Common myeloid progenitor, CD34-positive (primary cell): ENCODE measurements at places on chromosomes 16 and 17.

GRCh38 chr17:58382108-58382871, 30.3 kb upstream of the SUPT4H1 start:
- H3K4me1 ChIP-seq, result peaks cover 8% of the 10 kb centered on the region
- H3K36me3 ChIP-seq, result no peaks in the 10 kb centered on the region
- no peak overlapping the region for H3K27ac ChIP-seq

- no peaks in the 10 kb centered on the region for H3K4me1 ChIP-seq
- H3K27me3 ChIP-seq, result peaks cover 9% of the 10 kb centered on the region
- DNase-seq, result no peak
- no peak overlapping the region for H3K27ac ChIP-seq
- H3K36me3 ChIP-seq, result no peaks in the 10 kb centered on the region
- no peak overlapping the region for H3K4me3 ChIP-seq
These were observed 11.9 kb upstream of the ZNHIT3 start for GRCh38 chr17:36474571-36474970.

DNA sequence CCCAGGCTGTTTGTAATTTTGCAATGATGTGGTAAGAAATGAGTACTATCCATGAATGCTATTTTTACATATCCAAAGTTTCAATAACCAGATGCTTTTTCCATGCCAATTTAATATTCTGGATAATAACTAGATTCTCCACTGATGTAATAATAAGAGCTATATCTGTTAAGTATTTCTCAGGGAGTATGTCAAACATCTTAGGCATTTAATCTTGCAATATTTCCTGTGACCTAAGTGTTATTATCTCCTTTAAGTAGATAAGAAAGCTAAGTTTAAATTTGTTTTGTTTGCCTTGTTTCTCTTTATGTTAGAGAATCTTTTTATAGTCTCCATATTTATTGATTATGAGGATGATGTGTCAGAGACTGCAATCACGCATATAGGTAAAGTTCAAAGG, 32.3 kb upstream of the HS3ST3A1 start:
- no peak for DNase-seq
- no peak overlapping the region for H3K4me3 ChIP-seq
- no peaks in the 10 kb centered on the region for H3K27me3 ChIP-seq
- no peaks in the 10 kb centered on the region for H3K4me1 ChIP-seq

DNA sequence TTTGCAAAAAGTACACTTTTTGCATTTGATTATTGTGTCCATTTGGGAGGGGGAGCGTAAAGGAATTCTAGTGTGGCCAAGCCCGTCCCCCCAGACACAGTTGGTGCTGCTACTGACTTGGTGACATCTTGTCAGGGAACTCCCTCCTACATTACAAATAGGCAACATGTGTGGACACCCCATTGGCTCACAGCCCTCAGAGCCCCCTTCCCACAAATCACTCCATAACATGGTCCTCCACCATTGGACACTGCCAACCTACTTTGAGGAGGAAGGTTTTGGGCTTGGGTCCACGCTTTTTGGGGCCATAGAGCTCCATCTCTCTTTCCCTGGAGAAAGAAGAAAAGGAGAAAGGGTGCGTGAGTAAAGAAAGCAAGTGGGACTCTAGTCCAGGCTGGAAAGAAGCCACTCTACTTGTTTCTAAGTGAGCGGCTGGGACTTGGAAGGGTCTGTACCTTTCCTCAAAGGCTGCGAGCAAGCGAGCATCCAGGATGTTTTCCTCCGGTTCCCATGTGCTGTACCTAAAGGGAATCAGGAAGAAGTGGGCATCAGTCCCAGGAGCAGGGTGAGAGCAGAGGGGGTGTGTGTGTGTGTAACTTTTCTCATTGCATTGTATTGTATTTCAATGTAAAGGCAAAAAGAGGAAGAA, 958 bp downstream of the CBX8 start:
- H3K27me3 ChIP-seq, result no peaks in the 10 kb centered on the region
- no peak for DNase-seq
- H3K27ac ChIP-seq, result no peak overlapping the region
- H3K4me3 ChIP-seq, result peak overlapping the region; percentile 89
- H3K36me3 ChIP-seq, result peaks cover 9% of the 10 kb centered on the region
- H3K4me1 ChIP-seq, result peaks cover 59% of the 10 kb centered on the region

DNA sequence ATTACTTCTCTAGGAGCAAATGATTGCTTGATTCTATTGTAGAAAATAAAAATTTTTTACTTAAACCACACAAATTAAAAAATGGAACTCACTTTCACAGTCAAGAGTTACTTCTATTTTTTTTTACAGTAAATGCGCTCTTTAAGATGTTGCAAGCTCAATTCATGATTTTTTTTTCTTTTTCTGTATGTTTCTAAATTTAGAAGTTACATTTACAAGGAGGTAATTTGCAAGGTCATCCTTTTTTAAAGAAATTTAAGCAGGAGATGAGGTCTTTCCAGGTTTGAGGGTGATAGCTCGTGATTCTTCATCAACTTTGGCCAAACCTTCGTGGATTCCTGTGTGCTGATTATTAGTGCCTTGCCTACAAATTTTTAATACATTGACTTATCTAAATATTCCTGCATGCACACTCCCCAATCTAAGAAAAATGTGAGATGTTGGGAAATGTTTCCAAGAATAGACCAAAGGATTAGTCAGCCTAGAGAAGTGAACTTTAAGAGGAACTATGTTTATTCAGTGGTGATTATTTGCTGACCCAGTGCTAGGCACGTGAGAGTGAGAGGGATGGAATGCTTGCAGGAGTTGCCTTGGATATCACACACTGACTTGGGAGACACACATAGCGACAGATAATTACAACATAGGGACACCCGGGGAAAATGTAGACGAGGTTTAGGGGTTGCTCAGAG, 429.8 kb downstream of the MAF start:
- H3K27me3 ChIP-seq, result no peaks in the 10 kb centered on the region
- H3K27ac ChIP-seq, result no peak overlapping the region
- DNase-seq, result no peak
- H3K36me3 ChIP-seq, result no peaks in the 10 kb centered on the region

- H3K4me1 ChIP-seq, result peaks cover 22% of the 10 kb centered on the region
- H3K4me3 ChIP-seq, result no peak overlapping the region
- no peaks in the 10 kb centered on the region for H3K27me3 ChIP-seq
These were observed 27.2 kb upstream of the ITGAX start for GRCh38 chr16:31327646-31328225.

DNA sequence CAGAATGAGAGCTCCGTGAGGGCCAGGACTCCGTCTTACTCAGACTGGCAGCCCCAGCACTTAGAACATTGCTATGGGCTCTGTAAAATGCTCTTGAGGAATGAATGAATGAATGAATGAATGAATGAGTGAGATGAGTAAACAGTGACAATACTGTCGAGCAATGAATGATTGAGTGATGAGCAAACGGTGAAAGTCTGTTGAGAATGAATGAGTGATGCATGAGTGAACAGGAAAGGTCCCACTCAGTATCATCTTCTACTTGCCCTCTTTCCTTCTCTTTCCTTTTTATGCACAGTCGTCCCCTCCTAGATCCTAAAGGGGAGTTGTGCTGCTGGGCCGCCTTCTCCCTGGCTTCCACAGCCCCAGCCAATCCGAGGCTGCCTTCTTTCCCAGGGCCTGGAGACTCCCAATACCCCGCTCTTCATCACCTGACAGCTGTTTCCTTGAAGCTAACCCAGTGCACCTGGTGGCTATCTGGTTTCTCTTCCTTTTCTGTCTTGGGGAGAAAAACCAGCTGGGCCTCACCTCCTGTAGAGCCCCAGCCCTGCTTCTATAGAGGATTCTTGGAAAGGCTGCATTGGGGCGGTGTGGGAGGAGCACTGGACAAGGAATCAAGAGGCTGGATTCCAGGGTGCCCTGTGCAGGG, 32.7 kb upstream of the CACNG1 start:
- no peaks in the 10 kb centered on the region for H3K4me1 ChIP-seq
- no peak overlapping the region for H3K4me3 ChIP-seq
- H3K36me3 ChIP-seq, result no peaks in the 10 kb centered on the region

- H3K27me3 ChIP-seq, result no peaks in the 10 kb centered on the region
- peaks cover 27% of the 10 kb centered on the region for H3K36me3 ChIP-seq
These were observed at the start of gene PHB1 for GRCh38 chr17:49414622-49415350. Gene PHB1 (minus strand): TSS chr17:49414882. CDS start chr17:49413264, 1,618 bp downstream.

GRCh38 chr16:69579783-69580481, 14.2 kb downstream of the NFAT5 start:
- peaks cover 10% of the 10 kb centered on the region for H3K36me3 ChIP-seq
- H3K4me1 ChIP-seq, result no peaks in the 10 kb centered on the region
- H3K27me3 ChIP-seq, result no peaks in the 10 kb centered on the region
- DNase-seq, result no peak
- no peak overlapping the region for H3K27ac ChIP-seq

DNA sequence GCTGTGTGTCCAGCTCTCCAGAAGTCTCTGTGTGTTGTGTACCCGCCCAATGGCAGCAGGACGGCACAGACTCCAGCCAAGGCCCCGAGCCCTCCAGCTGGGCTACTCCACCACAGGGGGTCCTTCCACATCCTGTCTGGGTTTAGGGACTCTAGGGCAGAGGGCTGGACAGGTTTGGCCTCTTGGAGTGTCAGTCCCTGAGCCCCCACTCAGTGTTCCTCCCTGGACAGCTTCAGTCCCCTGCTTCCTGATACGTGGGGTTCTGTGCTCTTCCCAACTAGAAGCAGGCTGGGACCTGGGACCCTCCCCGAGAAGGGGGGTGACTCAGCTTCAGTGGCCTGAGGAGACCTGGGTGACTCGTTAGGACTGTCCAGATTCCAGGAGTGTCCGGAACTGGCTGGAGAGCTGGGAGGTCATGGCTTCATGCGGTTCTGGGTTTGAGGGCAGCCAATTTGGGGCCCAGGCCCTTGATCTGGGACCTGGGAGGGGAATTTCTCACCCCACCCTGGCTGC, 4.2 kb downstream of the CDK3 start:
- no peak overlapping the region for H3K27ac ChIP-seq
- H3K36me3 ChIP-seq, result peaks cover 28% of the 10 kb centered on the region
- peaks cover 9% of the 10 kb centered on the region for H3K4me1 ChIP-seq
- DNase-seq, result no peak
- no peaks in the 10 kb centered on the region for H3K27me3 ChIP-seq
- H3K4me3 ChIP-seq, result no peak overlapping the region

- H3K36me3 ChIP-seq, result no peaks in the 10 kb centered on the region
- DNase-seq, result no peak
- H3K4me3 ChIP-seq, result no peak overlapping the region
- no peaks in the 10 kb centered on the region for H3K27me3 ChIP-seq
- no peaks in the 10 kb centered on the region for H3K4me1 ChIP-seq
- H3K27ac ChIP-seq, result no peak overlapping the region
These were observed 19.8 kb upstream of the ABCA5 start for GRCh38 chr17:69346766-69347165.

DNA sequence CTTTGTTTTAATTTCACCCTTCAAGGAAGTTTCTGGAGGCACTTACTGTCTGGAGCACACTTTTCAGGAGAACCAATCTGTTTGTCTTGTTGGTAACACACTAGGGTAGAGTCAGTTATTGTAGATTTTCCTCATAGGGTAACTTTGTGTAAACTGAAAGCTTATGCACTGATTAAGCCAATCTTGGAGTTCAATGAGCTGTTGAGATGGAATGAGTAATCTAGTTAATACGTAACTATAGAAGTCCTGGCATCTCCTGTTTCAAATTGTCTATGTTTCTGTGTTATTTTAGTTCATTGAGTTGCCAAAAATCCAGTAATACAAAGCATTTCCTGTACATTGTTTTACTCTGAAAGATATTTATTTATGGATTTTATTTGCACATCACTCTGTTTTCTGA, 111.6 kb upstream of the HAS3 start:
- no peaks in the 10 kb centered on the region for H3K4me1 ChIP-seq
- no peak for DNase-seq
- no peak overlapping the region for H3K27ac ChIP-seq
- no peaks in the 10 kb centered on the region for H3K36me3 ChIP-seq

DNA sequence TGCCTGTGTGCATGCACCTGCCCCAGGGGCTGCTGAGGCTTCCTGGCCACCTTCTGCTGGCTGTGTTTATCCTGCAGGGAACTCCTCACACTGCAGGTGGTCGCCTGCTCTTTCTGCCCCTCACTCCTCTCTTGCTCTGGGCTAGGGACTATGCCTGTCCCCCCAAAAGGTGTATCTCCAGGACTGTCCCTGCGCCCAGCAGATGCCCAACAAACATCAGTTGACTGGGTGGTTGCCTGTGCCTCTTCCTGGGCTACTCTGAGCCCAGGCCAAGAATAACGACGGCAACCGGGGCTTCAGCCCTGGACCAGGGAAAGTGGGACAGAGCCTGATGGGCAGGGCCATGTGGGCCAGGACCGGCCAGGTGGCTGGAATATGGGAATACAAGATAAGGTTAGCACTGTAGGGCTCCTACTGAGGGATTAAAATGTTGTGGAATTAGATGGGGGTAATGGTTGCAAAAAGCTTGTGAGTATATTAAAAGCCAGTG, 55.4 kb downstream of the VAC14 start:
- H3K4me1 ChIP-seq, result peaks cover 25% of the 10 kb centered on the region
- H3K36me3 ChIP-seq, result peaks cover 2% of the 10 kb centered on the region
- DNase-seq, result no peak
- H3K27me3 ChIP-seq, result no peaks in the 10 kb centered on the region
- no peak overlapping the region for H3K4me3 ChIP-seq

- peaks cover 54% of the 10 kb centered on the region for H3K4me1 ChIP-seq
- H3K27me3 ChIP-seq, result no peaks in the 10 kb centered on the region
- H3K27ac ChIP-seq, result no peak overlapping the region
- H3K4me3 ChIP-seq, result peak overlapping the region; percentile 68
These were observed 612 bp downstream of the CISD3 start for GRCh38 chr17:38730526-38731379.

DNA sequence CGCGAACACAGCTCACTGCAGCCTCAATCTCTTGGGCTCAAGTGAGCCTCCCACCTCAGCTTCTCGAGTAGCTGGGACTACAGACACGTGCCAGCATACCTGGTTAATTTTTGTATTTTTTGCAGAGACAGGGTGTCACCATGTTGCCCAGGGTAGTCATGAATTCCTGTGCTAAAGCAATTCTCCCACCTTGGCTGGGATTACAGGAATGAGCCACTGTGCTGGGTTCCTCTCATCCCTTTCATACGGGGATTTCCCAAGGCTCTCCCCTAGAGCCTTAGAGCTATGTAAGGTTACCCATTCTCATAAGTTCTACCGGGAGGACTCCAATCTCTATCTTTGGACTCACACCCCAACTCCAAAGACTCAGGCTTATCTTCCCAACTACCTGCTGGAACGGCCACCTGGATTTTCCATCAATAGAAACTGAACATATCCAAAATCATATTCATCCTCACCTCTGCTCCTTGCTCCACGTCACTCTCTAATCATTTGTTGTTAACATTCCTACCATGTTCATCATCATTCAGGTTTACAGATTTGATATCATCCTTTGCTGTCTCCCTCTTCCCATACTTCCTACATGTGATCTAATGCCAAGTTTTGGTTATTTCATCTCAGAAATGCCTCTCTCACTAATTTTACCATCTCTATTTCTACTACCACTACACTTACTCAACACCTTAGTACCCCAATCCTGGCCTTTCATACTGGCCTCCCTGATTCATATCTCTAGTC, 92.5 kb downstream of the NCOR1 start:
- no peak overlapping the region for H3K27ac ChIP-seq
- DNase-seq, result no peak
- H3K4me3 ChIP-seq, result no peak overlapping the region

DNA sequence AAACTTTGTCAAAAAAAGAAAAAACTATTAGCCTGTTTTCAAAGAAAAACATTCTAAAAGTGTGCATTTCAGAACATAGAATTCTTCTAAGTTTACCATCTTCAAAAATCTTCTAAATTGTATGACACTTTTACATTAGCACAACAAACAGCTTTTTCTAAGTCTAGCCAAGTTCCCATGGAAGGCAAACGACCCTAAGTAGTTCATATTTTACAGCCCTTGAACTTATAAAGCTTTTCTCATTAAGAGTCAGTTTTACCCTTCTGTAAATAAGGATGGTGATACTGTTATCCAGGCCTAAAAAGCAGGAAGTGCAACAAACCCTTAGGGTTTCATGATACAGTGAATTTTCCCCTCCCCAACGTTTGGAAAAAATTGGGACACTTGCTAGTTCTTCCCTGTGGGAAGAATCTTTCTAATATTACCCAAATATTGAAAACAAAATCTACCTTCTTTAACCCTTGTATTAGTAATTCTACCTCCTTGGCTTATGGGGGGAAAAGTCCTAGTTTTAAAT, 4.0 kb upstream of the ARL6IP1 start:
- H3K27me3 ChIP-seq, result no peaks in the 10 kb centered on the region
- peaks cover 43% of the 10 kb centered on the region for H3K4me1 ChIP-seq
- no peak for DNase-seq
